ENCODE measurements at places on chromosomes 12 and 14.

GRCh38 chr12:49624921-49625577 is 1.7 kb downstream of the PRPF40B start:
- DNase-seq, result no peak

DNA sequence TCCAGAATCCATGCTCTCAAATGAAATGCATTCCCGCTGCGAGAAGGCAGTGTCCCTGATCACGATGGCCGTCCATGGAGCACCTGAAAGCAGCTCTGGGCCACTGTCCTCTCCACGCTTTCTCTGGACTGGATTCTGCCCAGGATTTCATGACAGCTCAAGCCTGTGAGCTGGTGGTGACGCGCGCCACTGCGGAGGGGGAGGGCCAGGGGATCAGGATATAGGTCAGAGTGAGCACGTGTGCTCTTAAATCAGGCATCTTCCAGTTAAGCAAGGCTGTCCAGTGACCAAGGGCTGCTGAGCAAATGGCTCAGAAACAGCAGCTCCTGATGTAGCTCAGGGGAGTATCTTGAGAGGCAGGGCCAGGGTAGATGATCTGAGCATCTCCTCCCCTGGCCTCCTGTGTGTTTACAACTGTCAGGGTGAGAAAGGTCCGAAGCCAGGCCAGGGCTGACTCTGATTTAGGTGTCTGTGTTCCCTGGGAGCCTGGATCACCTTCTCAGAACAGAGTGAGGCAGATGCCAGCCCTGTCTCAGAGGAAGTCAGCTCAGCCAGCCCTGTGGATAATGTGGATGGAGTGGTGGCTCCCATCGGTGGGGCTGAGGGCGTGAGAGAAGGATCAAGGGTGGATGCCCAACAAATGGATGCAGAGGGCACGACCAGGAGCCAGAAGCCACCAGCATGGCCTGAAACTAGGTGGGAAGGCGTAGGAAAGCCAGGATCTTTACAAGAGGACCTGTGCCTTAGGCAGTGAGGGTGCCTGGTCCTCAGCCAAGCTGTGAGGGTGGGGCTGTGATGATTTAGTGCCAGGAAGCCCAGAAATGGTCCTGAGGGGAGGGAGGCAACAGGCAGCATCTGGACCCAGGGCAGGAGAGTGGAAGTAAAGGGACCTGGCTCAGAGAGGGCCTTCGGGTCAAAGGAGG is 55.3 kb downstream of the ELK3 start:
- DNase-seq, result no peak

DNA sequence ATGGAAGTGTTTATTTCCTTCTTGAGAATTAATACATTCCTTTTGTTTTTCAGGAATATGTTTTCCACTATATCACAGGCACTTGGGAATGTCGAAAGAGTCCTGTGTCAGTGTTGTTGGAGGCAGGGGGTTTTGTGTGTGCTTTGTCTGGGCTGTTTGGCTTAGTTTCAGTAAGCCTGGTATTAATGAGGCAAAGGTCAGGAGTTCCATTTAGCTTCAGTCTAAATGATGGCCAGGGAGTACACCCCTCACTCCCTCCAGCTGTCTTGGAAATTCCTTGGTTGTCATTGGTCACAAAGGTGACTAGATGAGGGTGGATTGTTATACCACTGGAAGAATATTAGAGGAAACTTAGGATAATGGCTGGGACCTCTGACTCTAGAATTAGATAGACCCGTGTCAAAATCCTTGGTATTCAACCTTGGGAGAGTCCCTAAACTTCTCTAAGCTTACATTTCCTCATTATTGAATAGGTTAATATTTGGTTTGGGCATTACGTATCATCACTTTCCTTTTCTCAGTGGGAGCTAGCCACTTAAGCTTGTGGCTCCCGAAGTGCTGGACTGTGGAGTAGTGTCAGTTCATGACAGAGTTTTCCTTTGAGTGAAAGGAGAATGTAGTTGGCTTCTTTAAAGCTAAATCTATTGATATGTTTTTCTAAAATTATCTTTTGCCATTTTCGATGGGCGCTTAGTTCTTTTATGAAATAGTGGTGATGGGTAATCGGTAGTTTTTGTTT is 5.2 kb downstream of the FRS2 start:
- DNase-seq, result no peak

- DNase-seq, result peak; percentile 99
These were observed at the start of gene DENR for GRCh38 chr12:122752464-122753318. Gene DENR, plus strand, starts transcription at chr12:122752824. Its CDS starts 878 bp downstream, at chr12:122753702.

GRCh38 chr14:92539419-92539818 is 25.8 kb downstream of the RIN3 start:
- no peak for DNase-seq

- DNase-seq, result no peak
These were observed 3.1 kb upstream of the TNS2 start for GRCh38 chr12:53046655-53047220.

GRCh38 chr12:83172441-83172840 is 485.7 kb downstream of the TMTC2 start:
- no peak for DNase-seq

DNA sequence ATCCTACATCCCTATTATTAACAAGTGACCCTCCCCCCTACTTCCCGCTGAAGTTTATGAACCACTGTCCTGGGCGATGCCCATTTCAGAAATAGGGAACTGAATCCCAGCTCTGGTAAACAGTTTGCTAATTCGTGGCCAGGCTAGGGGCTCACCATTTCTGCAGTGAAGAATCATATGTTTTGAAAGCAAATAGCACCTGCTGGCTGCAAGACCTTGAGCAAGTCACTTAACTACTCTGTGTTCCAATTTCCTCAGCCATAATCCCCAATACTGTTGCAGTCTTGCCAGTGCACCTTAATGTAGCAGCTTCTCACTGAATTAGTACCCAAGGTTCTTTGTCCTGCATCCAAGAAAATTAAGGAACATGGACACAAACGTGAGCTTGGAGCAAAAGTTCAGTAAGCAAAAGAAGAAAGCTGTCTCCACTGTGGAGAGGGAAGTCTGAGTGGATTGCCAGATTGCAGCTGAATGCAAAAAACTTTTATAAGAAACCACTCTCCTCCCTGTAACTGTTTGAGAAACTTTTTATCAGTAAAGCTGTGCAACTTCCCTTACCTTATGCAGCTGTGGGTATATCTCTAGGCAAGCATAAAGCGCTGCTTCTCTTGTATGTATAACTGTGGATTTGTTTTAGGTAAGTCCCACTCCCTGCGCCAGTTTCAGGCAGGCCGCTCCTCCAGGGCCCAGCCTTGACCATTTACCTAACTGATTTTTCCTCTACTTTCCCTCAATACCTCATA is 824 bp downstream of the OAS1 start:
- DNase-seq, result no peak

DNA sequence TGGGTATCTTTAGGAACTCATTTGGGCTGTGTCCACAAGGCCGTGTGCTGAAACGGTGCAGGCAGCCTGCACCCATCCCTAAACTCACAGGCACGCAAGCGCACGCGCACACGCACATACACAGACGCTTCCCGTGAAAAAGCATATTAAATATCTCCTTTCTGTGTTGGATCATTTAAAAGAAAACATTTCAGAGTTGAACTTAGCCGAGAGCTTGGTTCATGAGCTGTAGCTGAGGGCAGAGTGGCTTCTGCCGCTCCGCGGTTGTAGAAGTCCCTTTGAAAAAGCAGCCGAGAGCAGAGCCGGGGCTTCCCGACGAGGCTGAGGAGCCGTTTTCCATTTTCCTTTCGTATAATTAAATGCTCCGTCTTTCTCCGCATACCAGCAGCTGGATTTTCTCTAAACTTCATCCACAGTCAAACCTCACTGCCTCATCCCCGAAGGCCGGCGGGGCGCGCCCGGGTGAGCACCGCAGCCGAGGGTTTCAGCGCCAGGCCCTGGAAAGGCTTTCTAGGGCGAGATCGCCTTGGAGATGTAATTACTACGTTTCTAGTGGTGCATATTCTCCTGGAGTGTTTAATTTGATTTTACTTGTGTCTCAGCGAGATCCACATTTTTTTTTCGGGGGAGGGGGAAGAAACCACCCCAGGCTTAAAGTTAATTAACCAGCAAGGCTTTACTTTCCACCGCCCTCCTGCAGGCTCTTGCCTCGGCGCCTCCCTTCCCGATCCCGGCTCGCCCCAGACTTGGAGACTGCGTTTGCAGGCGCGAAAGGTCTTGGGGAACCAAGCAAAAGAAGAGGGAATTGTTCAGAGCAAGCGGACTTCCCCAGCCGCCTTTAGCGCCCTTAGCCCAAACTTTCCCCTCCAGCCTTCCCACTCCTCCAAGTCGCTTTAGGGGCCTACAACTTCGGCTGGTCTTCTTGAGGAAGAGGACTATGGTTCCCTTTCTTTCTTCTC is 3.0 kb upstream of the HOXC13 start:
- DNase-seq, result no peak

DNA sequence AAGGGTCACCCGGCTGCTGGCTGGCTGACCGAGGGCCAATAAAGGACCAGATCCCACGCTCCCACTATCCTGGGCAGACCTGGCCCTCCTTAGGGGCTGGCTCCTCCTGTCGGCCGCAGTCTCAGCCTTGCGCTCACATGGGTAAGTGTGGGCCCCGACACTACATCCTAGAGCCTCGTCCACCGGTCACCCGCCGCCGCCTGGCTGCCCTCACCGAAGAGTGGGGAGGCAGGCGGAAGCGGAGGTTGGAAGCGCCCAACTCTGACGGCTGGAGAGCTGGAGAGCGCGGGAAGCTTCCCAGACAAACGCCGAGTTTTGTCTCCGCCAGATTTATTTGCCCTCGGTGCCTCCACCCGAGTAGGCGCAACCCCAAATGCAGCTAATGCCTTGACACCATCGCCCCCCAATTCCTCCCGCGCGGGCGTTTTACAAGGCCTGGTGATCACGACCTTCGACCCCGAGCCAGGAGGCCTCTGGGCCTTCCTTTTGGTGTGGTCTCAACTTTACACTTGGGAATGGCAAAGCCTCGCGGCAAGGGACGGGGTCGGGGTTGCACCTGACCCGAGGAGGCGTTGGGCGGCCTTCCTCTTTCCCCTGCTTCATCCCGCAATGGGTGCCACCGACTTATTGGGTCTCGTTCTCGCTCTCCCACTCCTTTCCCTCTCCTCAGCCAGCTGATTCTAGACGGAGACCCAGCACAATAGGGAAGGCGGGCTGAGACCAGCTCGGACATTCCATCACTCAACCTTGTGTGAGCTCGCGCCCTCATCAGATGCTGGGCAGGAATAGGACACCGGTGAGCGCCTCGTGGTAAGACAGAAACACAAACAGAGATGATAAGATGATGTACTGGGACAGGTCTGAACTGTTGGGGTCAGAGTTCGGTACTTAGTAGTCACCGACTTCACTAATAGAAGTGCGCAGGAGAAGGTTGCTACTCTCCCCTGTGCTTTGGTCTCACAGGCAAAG is 78.3 kb upstream of the ANO4 start:
- no peak for DNase-seq

DNA sequence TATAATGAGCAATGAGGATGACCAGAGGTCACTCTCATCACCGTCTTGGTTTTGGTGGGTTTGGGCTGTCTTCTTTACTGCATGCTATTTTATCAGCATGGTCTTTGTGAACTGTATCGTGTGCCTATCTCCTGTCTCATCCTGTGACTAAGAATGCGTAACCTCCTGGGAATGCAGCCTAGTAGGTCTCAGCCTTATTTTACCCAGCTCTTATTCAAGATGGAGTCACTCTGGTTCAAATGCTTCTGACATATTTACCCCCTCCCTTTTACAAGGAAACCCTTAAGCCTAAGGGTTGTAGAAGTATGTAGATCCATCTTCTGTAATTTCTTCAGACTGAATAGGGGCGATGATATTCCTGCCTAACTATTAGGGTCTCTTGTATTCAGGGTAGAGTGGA is 8.4 kb downstream of the IFI27L1 start:
- DNase-seq, result no peak

DNA sequence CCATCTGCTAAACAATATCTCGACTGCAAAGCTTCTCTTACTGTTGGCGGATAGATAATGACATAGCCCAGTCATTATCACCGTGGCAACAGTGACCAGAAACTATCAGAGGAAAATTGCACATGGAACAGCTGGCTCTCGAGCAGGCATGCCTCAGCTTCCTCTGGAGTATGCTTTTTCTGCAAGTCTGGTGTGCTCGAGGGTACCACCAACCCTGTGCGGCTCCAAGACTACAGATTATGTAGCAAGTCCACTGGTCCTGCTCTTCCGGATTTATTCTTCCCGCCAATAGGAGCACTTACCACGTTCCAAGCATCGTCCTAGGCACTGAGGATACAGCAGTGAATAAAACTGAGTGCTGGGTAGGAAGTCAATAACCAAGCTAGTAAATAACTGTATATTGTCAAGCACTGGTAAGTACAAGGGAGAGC is 1.4 kb upstream of the GLRX5 start:
- no peak for DNase-seq

DNA sequence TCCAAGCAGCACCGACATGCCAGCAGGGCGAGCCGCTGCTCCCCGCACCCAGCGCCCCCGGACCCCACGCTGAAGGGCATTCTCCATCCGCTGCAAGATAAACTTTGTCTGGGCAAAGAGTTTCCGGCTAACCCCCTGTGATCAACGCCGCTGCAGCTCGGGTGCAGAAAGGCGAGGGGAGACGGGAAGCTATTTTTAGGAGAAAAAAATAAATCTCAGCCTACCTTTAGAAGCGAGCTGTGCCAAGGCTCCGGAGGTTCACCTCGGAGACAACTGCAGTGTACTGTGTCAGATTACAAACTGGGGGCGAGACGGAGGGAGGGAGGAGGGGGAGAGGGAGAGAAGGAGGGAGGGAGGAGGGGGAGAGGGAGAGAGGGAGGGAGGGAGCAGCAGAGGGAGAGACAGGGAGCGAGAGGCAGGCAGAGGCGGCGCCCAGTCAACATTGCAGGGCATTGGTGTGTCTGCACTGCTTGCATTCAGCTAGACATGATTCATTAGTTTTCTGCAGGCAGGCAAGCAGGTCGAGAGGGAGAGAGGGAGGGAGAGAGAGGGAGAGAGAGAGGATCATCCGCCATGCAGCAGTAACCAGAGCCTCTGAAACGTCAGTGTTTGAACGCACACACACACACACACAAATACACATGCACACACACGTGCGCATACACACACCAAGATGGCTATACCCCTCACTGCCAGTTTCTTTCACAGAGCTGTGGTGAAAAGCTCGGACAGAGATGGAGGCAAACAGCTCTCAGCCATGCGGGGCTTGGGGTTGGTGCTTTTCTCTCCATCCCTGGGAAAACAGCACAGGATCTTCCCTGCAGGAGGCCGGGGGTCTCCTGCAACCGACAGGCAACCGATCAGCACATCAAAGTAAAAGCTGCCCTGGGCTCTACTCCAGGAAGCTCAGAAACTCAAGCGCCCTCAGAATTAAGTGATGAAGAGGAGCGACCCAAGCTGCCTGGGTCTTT is at the start of gene RIMBP2:
RIMBP2 (minus strand) TSS at position 302 of the 971 bp plus-strand sequence. CDS start 237,286 bp downstream, outside the sequence.
- DNase-seq, result no peak

DNA sequence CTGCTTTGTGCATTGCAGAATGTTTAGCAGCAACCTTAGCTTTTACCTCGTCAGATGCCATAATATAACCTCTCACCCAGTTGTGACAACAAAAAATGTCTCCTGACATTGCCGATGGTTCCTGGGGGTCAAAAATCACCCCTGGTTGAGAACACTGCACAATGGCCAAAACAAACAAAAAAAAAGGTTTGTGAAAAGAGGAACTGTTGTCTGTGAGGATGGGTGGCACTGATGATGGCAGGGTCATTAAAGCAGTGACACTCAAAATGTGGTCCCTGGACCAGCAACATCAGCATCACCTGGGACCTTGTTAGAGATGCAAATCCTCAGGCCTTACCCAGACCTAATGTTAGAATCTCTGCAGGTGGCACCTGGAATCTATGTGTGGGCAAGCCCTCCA is 36.4 kb upstream of the METAP2 start:
- DNase-seq, result no peak
